Lung microvascular endothelial cell (primary cell): ENCODE measurements at places on chromosomes 4 and X. TPM values are rescaled to one million over a fixed set of nuclear protein-coding genes. Genes with fewer than 3 reads are reported as not detected.

DNA sequence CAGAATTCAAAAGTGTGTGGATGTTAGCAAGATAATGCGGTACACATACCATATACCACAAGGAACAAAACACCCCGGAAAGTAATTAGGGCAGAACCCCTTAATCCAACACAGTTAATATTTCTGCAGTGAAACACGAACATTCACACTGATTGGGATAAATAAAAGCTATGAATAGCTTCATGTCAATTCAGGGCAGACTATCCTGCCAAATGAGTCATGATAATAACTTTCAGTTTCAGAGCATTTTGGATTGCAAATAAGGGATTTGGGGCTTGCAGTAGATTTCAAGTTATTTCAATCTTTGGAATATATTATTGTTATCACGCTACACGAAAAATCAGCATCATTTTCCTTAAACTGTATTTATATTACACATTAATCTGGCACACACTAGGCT, 24.3 kb downstream of the IRF2 start:
- peak; percentile 71 for DNase-seq

DNA sequence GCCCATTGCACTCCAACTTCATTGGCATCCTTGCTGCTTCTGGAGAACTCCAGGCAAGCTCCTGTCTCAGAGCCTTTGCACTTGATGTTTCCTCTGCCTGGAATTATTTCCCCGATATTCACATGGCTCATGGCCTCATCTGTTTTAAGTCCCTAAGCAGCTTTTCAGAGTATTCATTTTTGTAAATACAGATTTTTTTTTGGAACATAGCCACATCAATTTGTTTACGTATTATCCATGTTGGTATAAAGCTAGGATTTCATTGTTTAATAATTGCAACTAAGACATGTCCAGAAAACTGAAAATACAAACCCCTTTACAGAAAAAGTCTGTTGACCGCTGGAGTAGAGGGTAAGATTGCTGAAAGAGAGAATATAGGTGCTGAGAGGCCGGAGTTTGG, 142.0 kb downstream of the CAMK2D start:
- DNase-seq: no peak

The NUP62CL gene
- not detected in 2 replicates for total RNA-seq

DNA sequence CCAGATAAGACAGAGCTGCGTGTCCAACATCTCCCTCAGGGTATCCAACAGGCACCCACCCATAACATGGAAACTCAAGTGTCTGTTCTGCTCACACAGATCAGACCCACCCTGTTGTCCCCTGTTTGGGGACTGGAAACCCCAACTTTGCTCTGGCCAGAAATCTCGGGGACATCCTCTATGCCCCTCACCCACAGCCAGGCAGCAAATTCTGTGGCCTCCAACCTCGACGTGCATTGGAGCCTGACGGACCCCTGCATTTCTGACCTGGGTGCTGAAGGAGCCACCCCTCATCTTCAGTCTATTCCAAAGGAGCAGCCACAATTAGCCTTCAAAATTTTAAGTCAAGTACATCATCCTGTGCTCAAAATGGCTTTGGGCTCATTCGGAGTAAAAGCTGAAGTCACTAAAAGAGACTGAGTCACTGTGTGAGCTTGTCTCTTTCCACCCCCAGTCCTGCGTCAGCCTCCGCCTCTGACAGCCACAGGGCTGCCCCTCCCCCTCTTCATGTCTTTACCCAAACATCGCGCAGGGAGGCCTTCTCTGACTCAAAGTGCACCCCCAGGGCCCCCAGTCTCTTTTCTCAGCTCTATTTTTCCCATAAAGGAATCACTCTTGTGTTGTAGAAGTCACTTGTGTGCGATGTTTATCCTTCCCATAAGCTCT, 24.4 kb upstream of the PDE6B start:
- no peak for DNase-seq

GRCh38 chr4:5510504-5510903, 197.9 kb downstream of the EVC2 start:
- no peak for DNase-seq

DNA sequence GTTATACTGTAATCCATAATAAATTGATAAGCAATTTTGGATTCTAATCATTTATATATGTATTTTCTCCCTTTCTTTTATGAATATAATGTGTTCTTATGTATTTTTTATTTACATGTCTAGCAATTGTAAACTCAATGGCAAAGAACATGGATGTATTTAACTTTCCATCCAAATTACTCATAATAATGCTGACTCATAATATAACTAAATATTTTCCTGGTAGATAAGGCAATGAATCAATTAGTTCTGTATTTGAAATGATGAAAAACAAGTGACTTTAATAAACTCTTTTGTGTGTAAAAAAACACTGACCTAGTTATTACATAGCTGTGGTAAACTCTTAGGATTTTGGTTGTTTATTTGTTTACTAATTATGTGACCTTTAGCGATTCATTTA, 211.2 kb downstream of the DTHD1 start:
- DNase-seq: no peak

DNA sequence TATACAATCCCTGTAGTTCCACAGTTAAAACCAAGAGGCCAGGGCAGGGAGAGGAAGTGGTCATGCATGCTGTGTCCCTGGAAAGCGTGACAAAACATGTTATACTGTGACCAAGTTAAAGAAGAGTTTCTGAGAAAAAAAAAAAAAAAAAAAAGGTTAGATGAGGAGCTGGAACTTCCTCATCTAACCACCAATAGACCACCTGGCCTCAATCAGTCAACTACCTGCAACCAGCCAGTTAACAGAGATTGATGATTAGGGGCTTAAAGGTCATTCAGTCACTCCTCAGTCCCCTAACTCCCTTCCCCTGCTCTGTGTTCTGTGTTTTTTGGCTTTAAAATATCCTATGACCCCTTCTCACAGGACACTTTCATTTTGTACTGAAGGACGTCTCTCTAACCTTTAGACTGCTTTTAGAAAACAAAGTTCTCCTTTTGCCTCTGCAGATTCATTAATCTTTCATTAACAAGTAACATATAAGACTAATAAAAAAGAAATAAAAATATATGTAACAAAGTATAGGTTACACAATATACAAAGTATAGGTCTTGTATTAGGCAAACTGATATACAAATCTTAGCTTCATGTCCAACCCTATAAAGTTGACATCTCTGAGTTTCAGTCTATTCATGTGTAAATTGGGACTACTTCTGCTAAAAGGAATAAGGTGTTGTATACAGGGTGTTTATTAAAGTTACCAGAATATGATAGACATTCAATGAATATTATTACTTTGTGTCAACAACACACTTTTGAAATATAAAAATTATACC, 179.1 kb upstream of the NDST4 start:
- DNase-seq: no peak

The RNF150 gene
- under 0.01 TPM in 2 replicates for total RNA-seq

The TECRL gene
- not detected in 2 replicates for total RNA-seq

The SPOCK3 gene
- total RNA-seq: under 0.01 TPM in 1 of 2 replicates, not detected in the other

The RGN gene
- 0.20 and 0.65 TPM in 2 replicates for total RNA-seq

The MAPK10 gene
- under 0.01 TPM in 2 replicates for total RNA-seq

The HGFAC gene
- 0.20 TPM in 1 of 2 replicates, not detected in the other for total RNA-seq

GRCh38 chr4:123750044-123750443, 353.4 kb downstream of the SPRY1 start:
- DNase-seq: no peak

DNA sequence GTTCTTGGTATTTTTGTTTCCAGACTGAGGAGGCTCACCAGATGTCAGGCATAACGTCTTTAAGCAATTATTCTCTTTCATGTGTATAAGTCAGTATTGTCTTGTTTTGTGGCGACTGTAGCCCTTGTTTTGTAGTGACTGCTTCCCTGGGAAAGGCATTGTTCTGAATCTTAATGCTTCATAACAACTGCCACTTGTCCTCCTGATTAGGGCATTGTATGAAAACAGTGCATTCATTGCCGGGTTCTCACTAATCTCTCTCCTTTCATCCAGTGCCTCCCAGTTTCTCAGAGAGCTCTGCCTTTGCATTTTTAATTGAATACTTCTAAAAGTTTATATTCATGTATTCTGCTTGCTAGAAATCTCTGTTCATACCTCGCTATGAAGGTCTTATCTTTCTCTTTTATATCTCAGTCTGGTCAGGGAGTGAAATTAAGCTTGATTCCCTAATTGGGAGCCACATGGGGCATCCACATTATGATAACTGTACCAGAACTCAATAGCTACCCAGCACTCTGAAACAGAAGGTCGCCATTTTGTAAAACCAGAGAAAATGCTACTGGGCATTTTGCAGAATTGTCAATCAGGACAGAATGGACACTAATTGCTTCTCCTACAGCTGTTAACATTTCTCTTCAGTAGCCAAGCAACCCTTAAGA, 149.8 kb downstream of the GBA3 start:
- DNase-seq: no peak

DNA sequence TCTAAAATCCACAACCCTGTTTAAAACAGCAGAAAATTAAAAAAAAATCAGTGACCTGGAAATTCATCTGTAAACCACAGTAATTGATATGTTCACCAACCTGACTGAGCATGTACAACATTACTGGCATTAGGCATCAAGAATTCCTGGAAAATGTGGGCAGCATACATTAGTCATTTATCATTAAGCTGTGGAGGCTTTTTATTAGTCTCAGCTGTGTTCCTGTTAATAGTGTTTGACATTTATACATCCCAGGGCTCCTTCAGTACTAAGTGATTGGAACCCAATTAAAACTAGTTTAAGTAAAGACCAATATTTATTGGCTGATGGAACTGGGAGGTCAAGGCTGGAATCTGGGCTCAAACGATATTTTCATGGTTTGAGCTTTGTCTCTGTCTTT, 227.3 kb upstream of the GIMD1 start:
- DNase-seq: no peak

The F9 gene
- not detected in 2 replicates for total RNA-seq

DNA sequence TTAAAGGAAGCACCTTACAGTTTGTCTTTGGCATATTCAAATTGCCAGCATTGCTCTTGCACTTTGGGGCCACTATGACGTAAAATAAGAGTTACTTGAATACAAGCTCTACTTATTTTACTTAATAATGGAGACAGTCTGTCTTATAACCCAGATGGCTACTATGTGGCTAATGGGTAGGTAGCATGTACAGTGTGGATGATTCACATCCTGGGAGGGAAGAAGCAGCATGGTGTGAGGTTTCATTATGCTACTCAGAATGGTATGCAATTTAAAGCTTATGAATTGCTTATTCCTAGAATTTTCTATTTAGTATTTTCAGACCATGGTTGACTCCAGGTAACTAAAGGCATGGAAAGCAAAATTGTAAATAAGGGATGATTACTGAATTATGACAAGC, 761.8 kb upstream of the ATOH1 start:
- no peak for DNase-seq

The MAGEA1 gene
- not detected in 2 replicates for total RNA-seq

The JCHAIN gene
- not detected in 2 replicates for total RNA-seq

The ARAF gene
- 7.4 and 12.9 TPM in 2 replicates for total RNA-seq

GRCh38 chr4:139085141-139085540, 69.6 kb downstream of the NOCT start:
- DNase-seq: peak; percentile 47

- no peak for DNase-seq
Observed at GRCh38 chrX:129979207-129979920, 3.1 kb upstream of the BCORL1 start.

The CT55 gene
- not detected in 2 replicates for total RNA-seq

DNA sequence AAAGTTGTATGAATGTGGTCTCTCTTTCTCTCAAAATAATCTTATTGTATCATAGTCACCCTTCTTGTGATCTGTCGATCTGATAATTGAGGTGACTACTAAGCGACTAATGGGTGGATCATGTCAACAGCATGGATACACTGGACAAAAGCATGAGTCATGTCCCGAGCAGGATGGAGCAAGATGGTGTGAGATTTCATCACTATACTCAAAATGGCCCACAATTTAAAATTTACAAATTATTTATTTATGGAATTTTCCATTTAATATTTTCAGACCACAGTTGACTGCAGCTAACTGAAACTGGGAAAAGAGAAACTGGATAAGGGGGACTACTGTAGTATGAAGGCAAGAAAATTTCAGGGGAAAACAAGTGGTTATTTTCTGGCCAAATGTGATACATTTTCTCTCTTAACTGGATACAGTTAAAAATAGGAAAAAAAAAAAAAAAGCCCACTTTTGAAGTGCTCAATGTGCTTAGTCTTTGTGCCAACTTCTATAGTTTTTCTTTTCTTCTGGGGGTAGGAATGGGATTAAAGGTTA, 25.3 kb downstream of the FAM241A start:
- peak; percentile 92 for DNase-seq
